ENCODE measurements at places on chromosomes 4 and X.
A peak's percentile ranks its signal among the peaks of the same experiment; 100 is the strongest.

DNA sequence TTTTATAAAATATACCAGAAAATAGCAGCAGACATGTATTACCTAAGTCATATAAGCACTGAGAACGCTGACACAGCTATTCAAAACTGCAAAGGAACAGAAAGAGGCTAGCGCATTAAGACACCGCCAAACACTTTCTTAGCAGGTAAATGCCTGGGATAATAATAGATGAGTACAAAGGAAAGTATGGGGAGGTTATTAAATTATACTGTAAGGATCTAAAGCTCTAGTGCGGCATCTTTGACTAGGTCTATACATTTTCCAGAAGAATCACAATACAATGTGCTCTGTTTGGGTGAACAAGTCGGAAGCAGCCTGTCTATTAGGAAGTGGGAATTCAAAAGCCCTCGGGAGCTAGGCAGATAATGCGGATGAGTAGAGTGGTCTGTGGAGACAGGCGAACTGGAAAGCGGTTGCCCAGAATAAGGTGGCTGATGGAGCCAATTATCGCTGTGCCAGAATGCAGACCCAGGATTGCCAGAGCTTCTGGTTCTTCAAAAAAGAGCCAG, 443.6 kb upstream of the TENM3 start:
- no peak for DNase-seq

- no peak for DNase-seq
These were observed 9.5 kb downstream of the CLCN4 start for GRCh38 chrX:10166248-10166716.

GRCh38 chr4:11487868-11488544, 59.3 kb upstream of the HS3ST1 start:
- DNase-seq, result no peak

GRCh38 chr4:23937173-23937572, 47.3 kb upstream of the PPARGC1A start:
- peak; percentile 21 for DNase-seq

DNA sequence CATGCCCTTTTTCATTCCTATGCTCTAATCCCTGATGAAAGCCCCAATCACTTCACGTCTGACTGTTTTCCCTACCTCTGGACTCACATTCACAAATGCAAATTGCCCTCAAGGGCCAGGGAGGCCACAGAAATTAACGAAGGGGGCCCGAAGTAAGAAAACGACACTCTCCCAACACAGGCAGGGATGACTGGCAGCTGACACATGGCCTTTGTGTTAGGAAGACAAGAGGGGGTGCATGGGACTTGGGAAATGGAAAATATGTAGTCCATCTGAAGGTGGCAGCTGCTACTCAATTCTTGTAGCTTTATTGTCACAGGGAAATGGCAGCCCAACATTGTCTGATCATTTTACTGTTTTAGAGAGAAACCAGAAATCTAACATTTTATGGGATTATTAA, 12.3 kb upstream of the SPARCL1 start:
- no peak for DNase-seq

DNA sequence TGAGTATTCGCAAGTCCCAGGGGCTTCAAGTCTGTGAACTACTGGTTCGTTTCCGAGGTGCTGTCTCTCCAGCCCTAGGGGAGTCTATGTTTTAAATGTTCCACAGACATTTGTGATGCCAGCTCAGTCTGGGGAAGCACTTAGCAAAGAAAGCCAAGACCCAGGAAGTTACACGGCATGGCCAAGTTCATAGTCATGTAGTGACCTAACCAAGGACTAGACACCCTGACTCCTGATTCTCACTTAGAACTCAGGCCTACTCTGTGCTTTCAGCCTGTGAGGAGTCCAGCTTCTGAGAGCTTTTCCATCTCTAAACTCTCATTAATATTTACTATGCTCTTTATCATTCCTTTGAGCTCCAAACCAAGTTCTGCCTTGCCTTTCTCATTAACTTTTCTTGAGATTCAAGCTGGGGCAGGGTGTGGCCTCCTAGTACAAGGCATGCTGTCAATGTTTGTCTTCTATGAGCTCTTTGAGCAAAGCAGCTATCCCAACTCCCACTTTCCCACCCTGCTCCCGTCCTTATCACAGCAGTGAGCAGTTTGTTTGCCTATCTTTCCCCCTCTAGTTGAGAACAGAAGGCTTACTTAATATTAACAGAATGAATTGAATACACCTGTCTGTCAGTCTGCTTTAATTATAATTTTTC, 105.4 kb upstream of the FAM9C start:
- no peak for DNase-seq

- DNase-seq, result no peak
These were observed 155.1 kb downstream of the TMA16 start for GRCh38 chr4:163649557-163650091.
